ENCODE measurements at places on chromosomes 7 and 10.

DNA sequence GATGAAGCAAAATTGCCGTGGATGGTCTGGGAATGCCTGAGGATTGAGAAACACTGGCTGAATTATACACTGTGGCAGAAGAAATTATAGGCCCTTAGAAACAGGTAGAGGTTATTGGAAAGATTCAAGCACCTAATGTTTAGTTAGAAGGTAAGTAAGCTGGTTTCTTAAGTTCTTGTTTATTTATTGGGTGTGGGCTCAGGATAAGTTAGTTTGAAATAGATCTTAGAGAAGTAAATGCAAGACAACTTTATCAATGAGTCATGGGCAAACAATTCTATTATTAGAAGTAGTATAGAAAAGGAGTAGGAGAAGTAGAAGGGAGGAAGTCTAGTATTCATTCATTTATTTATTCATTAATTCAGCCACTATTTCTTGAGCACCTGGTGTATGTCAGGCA is 96.5 kb downstream of the KAT6B start:
- DNase-seq, result no peak

GRCh38 chr10:110239892-110240291 is 32.5 kb downstream of the MXI1 start:
- no peak for DNase-seq

DNA sequence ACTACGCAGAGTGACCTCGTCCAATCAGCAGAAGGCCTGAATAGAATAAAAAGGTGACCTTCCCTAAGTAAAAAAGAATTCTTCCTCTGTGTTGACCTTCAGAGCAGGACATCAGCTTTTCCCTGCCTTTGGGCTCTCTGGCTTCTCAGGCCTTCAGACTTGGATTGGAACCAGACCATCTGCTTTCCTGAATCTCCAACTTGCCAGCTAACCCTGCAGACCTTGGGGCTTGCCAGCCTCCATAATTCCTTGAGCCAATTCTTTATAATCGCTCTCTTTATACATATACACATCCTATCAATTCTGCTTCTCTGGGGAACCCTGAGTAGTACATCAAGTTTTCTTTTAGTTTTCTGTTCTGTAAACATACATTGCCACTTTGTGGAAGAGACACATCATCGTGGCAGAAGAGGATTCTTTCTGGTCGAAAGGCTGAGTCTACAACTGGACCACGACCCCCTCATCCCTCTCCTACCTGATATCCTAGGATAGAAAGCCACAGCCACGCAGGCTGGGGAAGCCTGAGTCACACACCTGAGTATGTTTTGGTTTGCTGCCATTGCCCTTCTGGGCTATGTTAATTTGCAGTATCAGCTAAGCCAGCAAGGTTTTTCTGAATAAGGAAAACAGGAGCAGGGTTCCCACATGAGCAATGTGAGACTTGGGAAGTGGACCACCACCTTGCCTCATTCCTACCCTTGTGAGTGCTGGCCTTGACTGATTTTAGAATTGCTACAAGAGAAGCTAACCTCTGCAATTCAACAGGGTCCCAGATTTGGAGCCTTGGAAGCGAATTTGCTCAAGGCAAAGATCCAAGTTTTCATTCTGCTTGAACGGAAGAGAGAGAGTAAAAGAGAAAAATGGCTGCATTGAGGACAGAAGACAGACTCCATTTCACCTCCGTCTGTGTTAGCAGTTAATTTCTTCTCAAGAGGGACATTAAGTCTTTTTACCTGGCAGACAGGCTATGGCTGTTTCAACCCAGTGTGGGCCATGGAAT is 445.2 kb upstream of the FZD8 start:
- DNase-seq, result no peak

GRCh38 chr10:58137813-58138212 is 129.9 kb downstream of the IPMK start:
- no peak for DNase-seq

GRCh38 chr7:132450188-132450587 is 126.1 kb downstream of the PLXNA4 start:
- no peak for DNase-seq
